ENCODE measurements at places on chromosomes 13 and 19.
A peak's percentile ranks its signal among the peaks of the same experiment; 100 is the strongest.

DNA sequence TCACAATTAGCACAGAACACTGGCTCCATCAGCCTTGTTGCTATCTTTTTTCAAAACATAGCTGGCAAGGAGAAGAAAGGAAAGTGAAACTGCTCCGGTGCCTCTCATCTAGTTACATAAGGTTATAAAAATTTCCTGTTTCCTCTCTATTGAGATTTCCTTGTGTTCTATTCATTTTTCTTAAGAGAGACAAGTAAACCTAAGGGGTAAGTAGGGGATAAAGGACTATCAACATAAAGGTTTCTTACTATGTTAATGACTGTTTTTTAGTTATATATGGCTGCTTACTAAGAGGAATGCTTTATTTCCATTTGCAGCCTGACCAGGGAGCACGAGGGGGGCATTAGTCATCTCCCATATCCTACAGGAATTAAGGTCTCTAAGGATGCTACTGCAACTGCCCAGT lies 73.2 kb upstream of the MLNR start:
- DNase-seq, result no peak

DNA sequence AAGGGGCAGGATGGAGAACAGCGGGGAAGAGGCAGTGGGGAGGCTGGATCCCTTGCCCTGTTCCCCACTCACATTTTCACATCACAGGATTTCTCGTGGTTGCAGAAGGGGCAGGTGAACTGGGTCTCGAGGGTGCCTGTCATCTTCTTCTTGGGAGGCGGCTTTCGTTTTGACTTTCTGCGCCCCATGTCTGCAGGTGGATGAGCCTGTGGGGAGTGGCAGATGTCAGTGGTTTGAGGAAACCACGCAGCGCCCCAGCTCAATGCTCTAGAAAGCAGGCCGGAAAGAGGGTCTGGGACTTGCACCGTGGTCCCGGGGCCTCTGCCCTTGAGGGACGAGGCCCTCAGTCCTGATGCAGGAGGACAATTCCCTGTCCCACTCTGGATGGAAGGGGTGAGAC lies 4.9 kb downstream of the ELOF1 start:
- DNase-seq, result no peak

DNA sequence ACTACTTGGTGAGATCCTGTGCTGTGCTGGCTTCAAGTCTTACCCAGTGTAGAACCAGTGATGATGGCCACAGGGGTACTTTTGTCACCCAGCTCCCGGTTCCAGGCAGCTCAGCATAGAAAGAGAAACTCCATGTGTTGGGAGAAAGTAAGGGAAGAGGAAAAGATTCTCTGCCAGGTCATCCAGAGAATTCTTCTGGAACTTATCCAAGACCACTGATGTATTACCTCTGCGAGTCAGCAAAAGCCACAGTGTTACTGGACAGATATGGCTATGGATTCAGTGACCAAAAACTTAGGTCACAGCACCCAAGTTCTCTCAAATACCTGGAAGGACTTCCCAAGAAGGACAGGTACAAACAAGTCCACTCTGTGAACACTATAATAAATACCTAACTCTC lies 399.5 kb upstream of the MIR17HG start:
- no peak for DNase-seq

DNA sequence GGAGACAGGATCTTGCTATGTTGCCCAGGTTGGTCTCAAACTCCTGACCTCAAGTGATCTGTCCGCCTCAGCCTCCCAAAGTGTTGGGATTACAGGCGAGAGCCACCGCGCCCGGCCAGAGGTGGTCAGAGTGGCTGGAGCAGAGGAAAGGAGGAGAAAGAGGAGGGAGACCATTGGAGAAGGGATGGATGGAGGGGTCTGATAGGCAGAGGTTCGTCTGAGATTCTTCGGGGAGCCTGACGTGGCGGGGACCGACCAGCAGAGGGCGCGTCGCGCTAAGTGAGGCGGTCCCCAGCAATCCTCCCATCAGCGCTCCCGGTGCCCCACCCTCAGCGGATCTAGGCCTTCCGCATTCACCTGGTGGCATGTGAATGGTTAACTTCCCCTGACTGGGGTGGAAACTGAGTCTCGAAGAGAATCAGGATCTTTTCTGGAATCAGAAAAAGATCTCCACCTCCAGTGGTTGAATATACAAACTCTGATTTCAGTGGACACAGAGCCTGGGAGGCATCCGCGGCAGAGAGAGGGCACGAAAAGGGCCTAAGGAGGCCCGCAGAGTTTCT lies 8.8 kb downstream of the GTPBP3 start:
- peak; percentile 20 for DNase-seq

DNA sequence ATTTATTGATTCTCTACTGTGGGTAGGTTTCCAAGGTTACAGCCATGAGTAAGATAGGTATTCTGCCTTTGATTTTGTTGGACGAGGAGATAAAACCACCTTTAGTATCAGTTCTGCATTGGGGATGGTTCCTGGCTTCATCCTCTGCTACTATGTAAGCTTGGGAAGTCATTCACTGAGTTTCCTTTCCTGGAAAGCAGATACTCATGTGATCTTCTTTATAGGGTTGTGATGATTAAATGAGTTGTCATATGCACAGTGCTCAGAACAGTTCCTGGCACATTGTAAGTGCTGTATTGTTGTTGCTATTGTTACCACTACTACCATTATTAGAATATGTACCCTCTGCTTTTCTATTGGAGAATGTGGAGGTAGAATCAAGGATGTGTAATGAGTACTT lies 13.1 kb upstream of the WTIP start:
- DNase-seq, result no peak

DNA sequence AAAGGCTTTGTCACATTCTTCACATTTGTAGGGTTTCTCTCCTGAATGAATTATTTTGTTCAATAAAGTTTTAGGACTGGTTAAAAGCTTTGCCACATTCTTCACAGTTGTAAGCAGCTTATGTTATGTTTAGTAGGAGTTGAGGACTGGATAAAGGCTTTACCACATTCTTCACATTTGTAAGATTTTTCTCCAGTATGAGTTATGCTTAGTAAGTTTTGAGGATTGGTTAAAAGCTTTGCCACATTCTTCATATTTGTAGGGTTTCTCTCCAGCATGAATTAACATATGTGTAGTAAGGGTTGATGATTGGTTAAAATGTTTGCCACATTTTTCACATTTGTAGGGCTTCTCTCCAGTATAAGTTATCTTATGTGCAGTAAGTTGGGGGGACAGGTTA lies 79.9 kb downstream of the ZNF431 start:
- DNase-seq, result no peak

GRCh38 chr19:54469496-54469934 lies 3.6 kb downstream of the CDC42EP5 start:
- no peak for DNase-seq

DNA sequence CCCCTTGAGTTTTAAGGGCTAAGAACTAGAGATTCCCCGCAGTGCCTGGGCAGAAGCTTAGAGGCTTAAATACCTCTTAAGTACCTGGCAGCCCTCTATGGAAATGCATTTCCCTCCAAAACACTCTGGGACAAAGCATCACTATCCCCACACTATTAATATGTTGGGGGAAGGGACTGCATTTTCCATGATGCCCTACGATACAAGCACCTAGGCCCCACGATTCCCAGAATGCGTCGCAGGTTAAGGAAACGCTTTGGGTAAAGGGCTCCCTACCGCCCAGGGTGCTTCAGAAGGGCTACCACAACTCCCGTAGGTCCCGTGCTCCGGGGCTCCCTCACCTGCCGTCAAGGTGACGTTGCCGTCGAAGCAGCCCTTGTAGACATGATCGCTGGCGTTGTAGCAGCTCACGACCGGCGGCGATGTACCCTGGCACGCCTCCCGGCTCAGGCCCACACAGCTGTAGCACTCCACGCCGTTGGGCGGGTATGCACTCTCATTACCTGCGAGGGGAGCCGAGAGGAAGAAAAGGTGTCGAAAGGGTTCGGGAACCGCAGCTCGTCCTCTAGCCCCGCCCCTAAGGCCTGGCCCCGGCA lies 2.5 kb downstream of the LYPD3 start:
- DNase-seq, result no peak

GRCh38 chr19:10270616-10271394 lies at the start of gene ICAM1:
Gene ICAM1, plus strand, starts transcription at chr19:10271120. Its CDS starts 40 bp downstream, at chr19:10271160.
- no peak for DNase-seq

DNA sequence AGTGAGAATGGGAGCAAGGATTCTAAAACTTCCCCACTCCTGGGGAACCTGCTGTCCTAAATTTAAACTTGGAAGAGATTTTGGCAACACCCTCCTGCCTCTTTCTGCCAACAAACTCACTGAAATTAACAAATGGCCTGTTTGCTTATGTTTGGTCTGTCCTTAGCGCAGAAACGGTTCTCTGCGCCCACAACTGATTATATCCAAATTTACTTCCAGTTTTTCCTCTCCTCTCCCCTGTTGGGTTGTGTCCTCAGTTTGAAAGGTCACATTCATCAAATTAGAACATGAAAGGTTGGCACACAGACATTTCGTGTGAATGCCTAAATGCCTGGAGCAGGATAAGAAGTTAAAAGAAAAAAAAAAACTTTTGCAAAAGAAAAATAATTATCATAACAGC lies 56.4 kb upstream of the MRI1 start:
- peak; percentile 4 for DNase-seq

GRCh38 chr13:110195547-110196485 lies 111.1 kb downstream of the COL4A1 start:
- no peak for DNase-seq

- DNase-seq, result no peak
These were observed 9.4 kb downstream of the FCER2 start for GRCh38 chr19:7692417-7693088.

DNA sequence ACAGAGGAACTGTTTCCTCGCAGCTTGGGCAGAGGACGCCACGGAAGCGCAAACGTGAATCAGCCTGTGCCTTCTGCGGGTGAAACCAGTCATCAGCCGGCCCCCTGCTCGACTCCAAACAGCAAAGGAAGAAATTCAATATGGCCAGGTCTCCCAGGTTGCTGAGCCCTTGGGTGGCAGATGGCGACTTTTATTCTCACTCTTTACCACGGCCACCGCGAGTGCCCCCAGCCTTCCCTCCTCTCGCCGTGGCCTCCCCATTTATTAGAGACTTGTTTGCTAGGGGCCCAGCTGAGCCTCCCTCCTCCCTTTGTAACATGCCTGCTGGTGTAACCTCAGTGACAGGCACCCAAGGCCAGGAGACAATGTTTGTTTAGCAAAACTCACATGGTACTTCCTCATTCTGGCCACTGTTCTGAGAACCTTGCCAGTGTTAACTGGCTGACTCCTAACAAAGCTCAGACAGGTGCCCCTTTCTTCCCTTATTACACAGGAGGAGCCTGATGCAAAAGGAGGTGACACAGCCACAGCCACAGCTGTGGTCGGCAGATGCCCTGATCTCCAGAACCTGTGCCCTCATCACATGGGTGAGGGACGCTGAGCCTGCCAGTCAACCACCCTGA lies 5.8 kb downstream of the RAB20 start:
- no peak for DNase-seq

- no peak for DNase-seq
These were observed 3.1 kb upstream of the SUCLA2 start for GRCh38 chr13:48004201-48004600.

- DNase-seq, result no peak
These were observed 153.5 kb downstream of the HS6ST3 start for GRCh38 chr13:96243376-96243775.

DNA sequence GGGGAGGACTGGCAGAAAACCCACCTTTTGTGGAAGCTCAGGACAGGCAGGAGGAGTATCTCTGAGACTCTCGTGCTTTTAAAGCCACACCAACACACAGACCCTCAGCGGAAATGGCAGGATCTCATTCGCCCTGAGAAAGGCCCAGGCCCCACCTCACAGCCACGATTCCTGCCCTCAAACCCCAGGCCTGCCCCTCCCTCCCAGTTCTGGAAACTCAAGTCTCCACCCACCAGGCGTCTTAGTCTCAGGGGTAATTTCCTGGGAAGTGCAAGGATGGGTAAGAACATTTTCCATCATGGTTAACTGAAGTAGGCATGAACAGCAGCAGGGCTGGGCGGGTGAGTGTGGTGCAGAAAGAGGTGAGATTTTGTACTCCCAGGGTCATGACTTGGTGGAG lies 8.0 kb upstream of the PDE4C start:
- no peak for DNase-seq

- DNase-seq, result no peak
These were observed 16.4 kb upstream of the C19orf33 start for GRCh38 chr19:38287604-38288003.

DNA sequence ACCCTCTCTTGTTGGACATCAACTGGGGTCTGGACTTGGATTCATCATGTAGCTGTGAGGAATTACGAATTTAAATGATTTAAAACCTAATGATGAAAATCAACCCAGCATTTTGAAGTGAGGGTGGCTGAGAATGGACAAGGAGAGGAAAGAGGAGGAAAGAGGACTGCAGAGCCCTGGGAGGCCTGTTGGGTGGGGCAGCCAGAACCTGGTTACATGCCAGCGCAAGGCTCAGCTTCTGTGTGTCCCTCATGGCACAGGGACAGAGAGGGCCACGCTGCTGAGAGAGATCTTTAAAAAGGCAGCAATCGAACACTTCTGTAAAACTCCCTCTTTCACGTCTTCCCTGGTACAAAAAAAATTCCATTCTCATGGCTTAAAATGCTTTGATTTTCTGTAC lies 292.7 kb downstream of the MYO16 start:
- DNase-seq, result no peak

GRCh38 chr13:53568491-53568890 lies 539.9 kb downstream of the OLFM4 start:
- DNase-seq, result no peak

GRCh38 chr13:19958155-19959111 lies at the start of gene ZMYM2:
Gene ZMYM2, plus strand, starts transcription at chr13:19958727. Its CDS starts 34,346 bp downstream, at chr13:19993073.
- peak; percentile 99 for DNase-seq

GRCh38 chr13:98232456-98232855 lies 55.4 kb upstream of the RNF113B start:
- DNase-seq, result no peak

GRCh38 chr19:343451-343931 lies 1.1 kb downstream of the MIER2 start:
- DNase-seq, result no peak

GRCh38 chr19:39906283-39906682 lies 28.2 kb downstream of the FCGBP start:
- no peak for DNase-seq

- no peak for DNase-seq
These were observed 99.6 kb upstream of the HTR2A start for GRCh38 chr13:46996316-46997030.

DNA sequence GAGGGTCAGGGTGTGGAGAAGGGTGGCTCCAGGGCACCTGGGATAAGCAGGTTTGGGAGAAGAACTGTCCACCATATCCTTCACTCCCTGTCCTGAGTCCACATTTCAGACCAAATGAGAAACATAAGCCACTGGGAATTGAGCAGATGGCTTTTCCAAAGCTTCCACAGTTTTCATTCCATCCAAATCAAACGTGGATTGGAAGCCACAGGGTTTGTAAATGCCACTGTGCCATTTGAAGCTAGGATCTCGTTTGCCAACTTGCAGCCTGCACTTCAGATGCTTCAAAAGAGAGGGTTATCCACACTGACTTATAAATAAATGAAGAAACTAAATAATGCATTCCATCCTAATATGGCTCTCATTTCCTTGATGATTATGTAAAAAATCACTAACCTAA lies 81.5 kb downstream of the UQCRFS1 start:
- DNase-seq, result no peak

DNA sequence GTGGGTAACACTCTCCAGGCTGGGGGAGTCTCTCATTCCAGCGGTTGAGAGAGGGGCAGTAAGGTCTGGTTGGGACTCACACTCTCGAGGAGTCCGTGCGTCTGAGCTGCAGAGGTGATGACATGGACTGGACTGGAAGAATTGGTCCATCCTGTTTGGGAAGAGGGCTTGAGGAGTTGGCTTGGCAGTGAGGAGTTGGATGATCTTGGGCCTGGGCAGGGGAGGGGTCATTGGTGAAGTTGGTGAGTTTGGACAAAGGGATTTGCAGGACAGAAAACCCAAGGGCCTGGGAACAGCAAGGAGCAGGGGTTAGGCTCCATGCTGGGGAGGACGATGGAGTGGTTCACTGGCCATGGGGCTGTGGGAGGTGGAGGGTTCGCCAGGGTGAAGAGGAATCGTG lies 3.7 kb downstream of the PPP1R37 start:
- DNase-seq, result no peak

Data from caudate nucleus (tissue), 63 donors.